Karpas-422 (cell line): ENCODE measurements at places on chromosomes 1 and 21. TPM values are rescaled to one million over a fixed set of nuclear protein-coding genes. Genes with fewer than 3 reads are reported as not detected.
A peak's percentile ranks its signal among the peaks of the same experiment; 100 is the strongest.

COA7 gene
- total RNA-seq: 10.8 and 11.3 TPM in 2 replicates

GRCh38 chr1:160488347-160489058, 34.6 kb downstream of the SLAMF6 start:
- DNase-seq: peak; percentile 87

- no peak for DNase-seq
Measured at GRCh38 chr1:51950701-51951100, 39.8 kb downstream of the RAB3B start.

- no peak for DNase-seq
Measured at GRCh38 chr1:153534925-153535241, 908 bp downstream of the S100A6 start.

DNA sequence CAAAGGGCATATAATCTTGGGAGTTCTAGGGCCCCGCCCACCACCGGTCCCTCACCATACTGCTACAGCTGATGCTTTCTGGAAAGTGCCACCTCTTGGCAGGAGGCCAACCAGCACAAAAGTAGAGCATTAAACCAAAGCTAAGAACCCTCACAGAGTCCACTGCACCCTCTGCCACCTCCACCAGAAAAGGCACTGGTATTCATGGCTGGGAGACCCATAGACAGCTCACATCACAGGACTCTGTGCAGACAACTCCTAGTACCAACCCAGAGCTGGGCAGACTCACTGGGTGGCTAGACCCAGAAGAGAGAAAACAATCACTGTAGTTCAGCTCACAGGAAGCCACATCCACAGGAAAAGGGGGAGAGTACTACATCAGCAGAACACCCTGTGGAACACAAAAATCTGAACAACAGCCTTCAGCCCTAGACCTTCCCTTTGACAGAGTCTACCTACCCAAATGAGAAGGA, 10.8 kb downstream of the THEM4 start:
- DNase-seq: no peak

GRCh38 chr1:37792943-37793686, 532 bp upstream of the MANEAL start:
- no peak for DNase-seq

DNA sequence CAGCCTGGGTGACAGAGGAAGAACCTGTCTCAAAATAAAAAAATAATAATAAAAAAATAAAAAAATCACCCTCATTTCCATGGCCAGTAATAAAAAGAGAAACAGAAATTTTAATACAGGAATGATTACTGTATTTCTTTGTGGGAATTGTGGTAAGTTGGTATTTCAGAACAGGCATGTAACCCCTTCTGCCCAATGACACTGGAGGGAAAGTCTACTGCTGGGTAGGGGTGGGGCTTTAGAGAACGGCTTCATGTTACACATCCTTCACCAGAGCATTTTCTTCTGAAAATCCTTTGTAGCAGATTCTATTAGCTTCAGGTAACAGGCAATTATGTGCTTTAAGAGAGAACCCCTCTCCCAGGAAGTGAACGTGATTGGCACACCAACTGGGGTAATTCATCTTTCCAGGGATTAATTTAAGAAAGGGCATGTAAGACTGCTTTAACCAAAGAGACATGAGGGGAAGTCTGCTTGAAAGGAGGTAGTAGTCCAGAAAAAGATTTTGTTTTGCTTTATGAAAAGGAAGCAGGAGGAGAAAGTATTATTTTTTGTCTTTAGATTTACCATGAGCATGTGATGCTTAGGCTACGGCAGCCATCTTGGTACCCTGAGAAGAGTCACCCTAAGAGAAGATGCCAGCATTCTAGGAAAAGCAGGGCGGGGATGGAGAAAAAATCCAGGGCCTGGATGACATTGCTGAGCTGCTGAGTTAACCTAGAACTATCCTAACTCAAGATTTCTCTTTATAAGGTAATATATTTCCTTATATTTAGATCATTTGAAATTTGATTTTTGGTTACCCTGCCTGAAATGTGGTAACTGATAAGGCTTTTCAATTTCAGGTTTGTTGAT, 57.7 kb upstream of the DPT start:
- no peak for DNase-seq

DNA sequence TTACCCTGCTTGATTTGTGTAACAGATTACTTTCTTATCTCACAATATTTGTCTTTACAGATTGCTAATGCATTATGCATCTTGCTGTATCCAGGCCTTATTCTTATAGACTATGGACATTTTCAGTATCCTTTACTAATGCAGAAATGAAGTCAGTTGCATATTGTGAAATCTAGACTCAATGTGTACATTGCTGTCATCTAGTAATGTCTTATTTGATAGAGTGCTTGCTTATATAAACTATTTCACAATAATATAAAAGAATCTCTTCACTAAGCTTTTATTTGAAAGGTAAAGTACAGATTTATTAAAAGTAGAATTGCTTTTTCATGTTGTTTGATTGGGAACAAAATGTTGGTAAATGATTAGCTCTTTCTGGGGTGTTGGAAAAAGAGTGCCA, 39.6 kb downstream of the ALG6 start:
- DNase-seq: no peak
